ENCODE measurements at places on chromosomes 7 and 10. TPM values are rescaled to one million over a fixed set of nuclear protein-coding genes. Genes with fewer than 3 reads are reported as not detected.

GRCh38 chr10:62306663-62307062 lies 38.0 kb upstream of the RTKN2 start:
- no peak overlapping the region for H3K4me3 ChIP-seq
- H3K4me1 ChIP-seq: no peaks in the 10 kb centered on the region
- DNase-seq: no peak
- no peak overlapping the region for H3K27ac ChIP-seq

- H3K27ac ChIP-seq: no peak overlapping the region
- H3K4me3 ChIP-seq: no peak overlapping the region
- H3K27me3 ChIP-seq: no peaks in the 10 kb centered on the region
- no peaks in the 10 kb centered on the region for H3K4me1 ChIP-seq
- DNase-seq: no peak
Measured at GRCh38 chr10:89242840-89243568, 8.6 kb downstream of the LIPA start.

DNA sequence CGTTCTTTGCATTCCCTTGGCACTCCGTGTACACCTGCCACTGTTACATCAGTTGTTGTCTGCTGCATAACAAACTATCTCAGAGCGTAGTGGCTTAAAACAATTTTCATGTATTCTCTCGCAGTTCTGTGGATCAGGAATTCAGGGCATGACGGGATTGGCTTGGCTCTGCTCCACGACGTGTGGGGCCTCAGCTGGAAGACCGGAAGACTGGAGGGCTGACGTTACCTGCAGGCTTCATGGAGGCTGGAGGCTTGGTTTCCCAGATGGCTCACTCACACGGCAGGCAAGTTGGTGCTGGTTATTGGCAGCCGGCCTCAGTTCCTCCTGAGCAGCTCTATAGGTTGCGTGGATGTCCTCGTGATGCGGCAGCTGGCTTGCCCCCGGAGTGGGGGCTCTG lies 25.5 kb downstream of the NYAP1 start:
- no peak overlapping the region for H3K27ac ChIP-seq
- H3K27me3 ChIP-seq: no peaks in the 10 kb centered on the region
- H3K4me3 ChIP-seq: no peak overlapping the region
- no peak for DNase-seq
- H3K4me1 ChIP-seq: no peaks in the 10 kb centered on the region

DNA sequence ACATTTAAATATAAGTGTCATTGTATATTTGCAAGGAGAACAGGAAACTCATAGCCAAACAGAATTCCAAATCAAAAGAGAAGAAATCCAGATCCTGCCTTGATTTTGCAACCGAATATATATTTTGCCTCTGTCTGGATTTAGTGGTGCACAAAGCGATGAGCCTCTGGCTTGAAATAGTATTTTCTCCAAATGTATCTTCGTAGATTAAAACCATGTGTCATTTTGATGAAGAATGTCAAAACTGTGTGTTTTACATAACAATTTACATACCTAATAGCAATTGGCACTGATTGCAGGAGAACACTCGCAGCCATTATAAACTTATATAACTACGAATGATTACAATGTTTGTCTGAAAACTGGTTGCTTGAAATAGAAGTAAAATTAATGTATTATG lies 156.4 kb downstream of the ARID5B start:
- DNase-seq: no peak
- peak overlapping the region; percentile 78 for H3K4me3 ChIP-seq
- no peaks in the 10 kb centered on the region for H3K27me3 ChIP-seq
- H3K36me3 ChIP-seq: peaks cover 28% of the 10 kb centered on the region

DNA sequence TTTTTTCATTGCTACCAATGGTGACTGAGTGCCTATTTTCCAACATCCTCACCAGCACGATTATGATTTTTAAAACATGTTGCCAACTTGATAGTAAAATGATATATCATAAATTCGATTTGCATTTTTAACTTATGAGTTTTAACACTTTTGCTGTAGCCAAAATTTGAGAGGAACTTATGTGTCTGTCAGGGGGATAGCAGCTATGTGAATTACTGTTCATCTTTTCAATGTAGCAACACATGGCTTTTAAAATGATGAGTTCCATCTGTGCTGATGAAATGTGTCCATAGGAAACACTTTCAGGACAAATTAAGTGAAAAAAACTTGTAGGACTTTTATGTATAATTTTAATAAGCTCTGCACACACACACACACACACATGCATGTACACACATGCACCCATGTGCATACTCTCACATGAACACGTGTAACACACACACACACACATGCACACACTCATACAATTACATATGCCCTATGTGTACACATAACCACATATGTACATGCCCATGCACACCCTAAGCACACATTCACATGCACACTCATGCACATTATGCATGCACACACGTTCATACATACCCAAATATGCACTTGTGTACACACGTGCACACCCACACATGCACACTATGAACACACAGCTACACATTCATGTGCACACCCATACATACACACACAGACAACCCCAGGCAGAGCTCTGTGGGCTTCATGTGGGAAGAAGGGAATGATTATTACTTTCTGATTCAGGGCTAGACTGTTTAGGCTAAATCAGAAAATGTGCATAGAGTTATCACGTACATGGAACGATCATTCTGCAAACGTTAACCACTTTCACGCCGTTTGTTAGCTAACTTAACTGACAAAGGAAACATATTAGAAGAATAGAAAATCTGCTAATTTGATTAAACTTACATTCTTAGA lies 68.9 kb downstream of the C10orf143 start:
- no peaks in the 10 kb centered on the region for H3K36me3 ChIP-seq
- no peak overlapping the region for H3K4me3 ChIP-seq
- no peak for DNase-seq
- no peaks in the 10 kb centered on the region for H3K27me3 ChIP-seq
- no peaks in the 10 kb centered on the region for H3K4me1 ChIP-seq
- H3K27ac ChIP-seq: no peak overlapping the region

DNA sequence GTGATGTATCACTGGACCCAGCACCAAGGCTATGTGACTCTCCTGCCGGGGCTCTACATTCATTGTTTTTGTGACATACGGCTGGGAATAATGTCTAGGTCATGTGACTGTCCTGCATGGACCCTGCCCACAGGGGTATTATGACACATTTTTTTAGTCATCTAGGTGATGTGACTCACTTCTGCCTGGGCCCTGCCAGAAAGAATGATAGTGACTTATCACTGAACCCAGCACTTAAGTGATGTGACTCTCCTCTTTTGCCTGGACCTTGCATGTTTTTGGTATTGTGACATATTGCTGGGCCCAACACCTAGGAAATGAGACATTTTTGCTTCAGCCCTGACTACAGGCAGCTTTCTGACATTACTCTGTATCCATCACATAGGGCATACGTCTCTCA lies 51.1 kb upstream of the ZNF107 start:
- no peak for DNase-seq
- no peaks in the 10 kb centered on the region for H3K4me1 ChIP-seq
- H3K36me3 ChIP-seq: no peaks in the 10 kb centered on the region

The TUBAL3 gene
- total RNA-seq: not detected

The FAM25G gene
- not detected for total RNA-seq

The ATE1 gene
- 6.9 TPM for total RNA-seq

Measured in ascending aorta (tissue), 2 donors.